ENCODE measurements at places on chromosomes 2 and 18.

GRCh38 chr2:150832686-150833085 lies 345.2 kb upstream of the RND3 start:
- DNase-seq, result no peak

DNA sequence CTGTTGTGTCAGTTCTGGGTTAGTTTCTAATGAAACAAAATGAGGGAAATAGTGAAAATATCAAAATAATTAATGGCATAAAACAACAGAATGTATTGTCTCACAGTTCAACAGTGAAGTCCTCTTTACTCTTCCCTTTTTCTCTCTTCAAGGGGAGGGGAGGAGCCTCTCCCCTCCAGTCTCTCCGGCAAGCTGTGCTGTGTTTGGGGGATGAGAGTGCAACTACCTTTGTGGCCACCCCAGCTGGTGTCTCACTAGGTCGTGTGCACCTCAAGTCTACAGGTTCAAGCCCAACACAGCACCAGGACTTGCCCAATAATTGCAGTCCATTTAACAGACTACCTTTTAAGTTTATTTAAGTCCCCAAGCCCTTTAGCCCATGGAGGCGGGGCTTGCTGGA lies 271.7 kb upstream of the DOK6 start:
- DNase-seq, result no peak

DNA sequence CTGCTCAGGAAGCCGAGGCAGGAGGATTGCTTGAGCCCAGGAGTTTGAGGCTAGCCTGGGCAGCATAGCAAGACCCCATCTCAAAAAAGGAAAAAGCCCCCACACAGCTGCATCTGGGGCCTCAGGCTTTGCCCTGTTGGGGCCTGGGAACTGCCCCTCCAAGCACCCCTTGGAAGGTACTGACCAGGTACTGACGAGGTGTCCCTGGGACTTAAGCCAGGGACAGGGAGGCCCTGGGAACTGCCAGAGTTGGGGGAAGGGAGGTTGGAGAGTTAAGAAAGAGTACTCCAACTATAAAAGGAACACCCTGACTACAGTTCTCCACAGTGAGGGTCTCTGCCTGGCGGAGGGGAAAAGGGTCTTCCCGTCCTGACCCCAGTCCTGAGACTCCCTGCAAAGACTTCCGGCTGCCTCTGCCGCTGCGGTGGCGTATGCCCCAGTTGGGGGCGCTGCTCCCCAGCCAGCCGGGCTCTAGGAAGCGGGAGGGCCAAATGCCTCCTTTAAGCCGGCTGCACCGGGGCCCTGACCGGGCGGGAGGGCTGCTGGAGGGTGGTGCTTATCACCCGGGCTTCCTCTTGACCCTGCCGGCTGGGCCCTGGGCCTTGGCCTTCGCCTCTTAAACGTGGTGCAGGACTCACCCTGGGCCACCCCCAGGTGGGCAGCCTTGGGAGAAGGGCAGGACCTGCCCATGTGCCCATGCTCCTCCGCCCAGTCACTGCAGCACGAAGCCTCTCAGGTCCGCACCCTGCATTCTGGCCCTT lies 12.8 kb downstream of the SLC30A3 start:
- DNase-seq, result no peak

DNA sequence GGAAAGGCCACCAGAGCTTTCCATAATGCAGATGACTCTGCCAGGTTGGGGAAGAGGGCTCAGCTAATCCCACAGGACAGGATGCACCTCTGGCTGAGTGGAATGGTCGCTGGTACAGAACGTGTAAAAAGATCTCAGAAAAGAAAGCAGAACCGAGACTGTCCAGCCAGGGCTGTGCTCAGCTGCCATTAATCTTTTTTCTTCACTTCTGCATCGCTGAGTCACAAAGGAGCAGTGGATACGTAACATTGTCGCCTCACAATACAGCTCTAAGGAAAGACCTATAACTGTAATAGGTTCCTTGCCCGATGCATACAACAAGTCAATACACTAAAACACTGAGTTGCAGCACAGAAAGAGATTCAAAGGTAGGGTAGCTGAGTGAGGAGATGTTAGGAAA lies 354.2 kb downstream of the EN1 start:
- no peak for DNase-seq

- DNase-seq, result no peak
Measured at GRCh38 chr2:31822587-31822986, 188.2 kb downstream of the MEMO1 start.

- DNase-seq, result peak; percentile 63
Measured at GRCh38 chr2:190088917-190089316, 26.4 kb upstream of the MSTN start.

- no peak for DNase-seq
Measured at GRCh38 chr2:7077660-7078267, 160.6 kb downstream of the RNF144A start.

- no peak for DNase-seq
Measured at GRCh38 chr18:54130177-54130576, 94.3 kb downstream of the MBD2 start.

GRCh38 chr2:181077128-181077709 lies 96.8 kb downstream of the UBE2E3 start:
- peak; percentile 29 for DNase-seq

GRCh38 chr2:235414422-235414821 lies 79.4 kb upstream of the AGAP1 start:
- peak; percentile 99 for DNase-seq

DNA sequence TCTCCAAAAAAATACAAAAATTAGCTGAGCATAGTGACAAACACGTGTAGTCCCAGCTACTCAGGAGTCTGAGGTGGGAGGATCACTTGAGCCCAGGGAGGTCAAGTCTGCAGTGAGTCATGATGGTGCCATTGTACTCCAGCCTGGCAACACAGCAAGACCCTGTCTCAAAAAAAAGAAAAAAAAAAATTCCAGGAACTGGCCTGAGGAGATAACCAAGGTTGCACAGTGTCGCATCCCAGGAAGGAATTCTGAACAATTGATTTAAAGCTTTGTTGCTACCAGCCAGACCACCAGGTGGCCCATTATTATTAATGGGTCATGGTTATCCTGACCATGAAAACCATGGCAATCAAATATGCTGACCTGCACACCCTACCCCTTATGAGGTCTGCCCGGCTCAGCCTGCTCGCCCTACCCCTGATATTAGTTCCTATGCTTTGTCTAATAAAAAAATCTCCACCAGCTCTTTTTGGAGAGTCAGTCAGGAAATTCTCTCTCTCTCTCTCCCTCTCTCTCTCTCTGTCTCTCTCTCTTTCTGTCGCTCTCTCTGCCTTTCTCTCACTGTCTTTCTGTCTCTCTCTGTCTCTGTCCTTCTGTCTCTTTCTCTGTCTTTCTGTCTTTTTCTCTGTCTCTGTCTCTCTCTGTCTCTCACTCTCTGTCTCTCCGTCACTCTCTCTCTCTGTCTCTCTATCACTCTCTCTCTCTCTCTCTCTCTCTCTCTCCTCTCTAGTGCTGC lies 73.7 kb downstream of the NCAPH start:
- no peak for DNase-seq

GRCh38 chr2:169670215-169670651 lies 24.0 kb downstream of the CFAP210 start:
- DNase-seq, result no peak

DNA sequence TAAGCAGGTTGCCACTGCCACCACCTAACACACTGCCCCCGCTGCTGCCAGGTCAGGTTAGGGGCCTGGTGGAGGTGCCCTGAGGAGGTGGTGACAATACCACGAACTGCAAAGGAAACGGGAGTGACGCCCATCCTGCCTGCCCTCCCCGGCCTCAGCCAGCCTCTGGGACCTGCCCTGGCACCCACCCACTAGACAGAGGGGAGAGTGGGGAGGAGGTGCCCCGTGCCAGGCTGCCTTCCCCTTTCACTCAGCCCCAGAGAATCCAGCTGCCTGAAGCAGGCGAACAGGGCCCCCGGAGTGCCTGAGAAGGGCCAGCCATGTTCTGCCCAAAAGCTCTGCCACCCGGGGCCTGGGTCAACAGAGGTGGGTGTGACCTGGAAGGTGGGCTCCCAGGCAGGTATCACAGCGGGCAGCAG lies 44.5 kb upstream of the FOSL2 start:
- no peak for DNase-seq

DNA sequence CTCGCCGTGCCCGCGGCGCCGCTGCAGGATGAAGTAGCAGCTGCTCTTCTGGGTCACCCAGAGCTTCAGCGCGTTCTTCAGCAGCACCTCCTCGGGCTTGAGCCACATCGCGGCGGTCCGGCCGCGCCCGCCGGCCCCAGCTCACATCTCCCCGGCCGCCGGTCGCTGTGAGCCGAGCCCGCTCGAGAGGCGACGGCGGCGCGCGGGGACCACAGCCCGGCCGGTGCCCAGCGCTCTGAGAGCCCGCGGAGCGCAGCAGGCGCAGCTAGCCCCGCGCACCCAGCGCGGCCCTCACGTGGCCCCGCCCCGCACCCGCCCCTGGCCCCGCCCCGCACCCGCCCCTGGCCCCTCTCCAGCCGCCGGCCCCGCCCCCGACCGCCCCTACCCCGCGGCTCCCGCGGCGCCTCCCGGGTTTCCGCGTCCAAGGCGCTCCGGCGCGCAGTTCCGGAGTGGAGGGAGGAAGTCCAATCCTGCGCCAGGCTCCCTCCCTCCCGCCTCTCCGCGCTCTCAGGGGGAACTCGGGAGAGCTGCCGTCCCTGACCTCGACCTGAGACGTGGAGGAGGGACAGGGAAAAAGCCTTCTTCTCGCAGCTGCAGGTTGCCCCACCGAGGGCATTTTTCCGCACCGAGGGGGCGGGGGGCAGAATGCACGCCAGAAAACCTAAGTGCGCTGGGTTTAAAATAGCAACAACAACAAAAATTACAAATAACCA lies at the start of gene TBC1D8:
TSS of gene TBC1D8 (minus strand) at position 237 of the 713 bp plus-strand sequence. CDS start at position 108, 129 bp downstream.
- DNase-seq, result peak; percentile 77

DNA sequence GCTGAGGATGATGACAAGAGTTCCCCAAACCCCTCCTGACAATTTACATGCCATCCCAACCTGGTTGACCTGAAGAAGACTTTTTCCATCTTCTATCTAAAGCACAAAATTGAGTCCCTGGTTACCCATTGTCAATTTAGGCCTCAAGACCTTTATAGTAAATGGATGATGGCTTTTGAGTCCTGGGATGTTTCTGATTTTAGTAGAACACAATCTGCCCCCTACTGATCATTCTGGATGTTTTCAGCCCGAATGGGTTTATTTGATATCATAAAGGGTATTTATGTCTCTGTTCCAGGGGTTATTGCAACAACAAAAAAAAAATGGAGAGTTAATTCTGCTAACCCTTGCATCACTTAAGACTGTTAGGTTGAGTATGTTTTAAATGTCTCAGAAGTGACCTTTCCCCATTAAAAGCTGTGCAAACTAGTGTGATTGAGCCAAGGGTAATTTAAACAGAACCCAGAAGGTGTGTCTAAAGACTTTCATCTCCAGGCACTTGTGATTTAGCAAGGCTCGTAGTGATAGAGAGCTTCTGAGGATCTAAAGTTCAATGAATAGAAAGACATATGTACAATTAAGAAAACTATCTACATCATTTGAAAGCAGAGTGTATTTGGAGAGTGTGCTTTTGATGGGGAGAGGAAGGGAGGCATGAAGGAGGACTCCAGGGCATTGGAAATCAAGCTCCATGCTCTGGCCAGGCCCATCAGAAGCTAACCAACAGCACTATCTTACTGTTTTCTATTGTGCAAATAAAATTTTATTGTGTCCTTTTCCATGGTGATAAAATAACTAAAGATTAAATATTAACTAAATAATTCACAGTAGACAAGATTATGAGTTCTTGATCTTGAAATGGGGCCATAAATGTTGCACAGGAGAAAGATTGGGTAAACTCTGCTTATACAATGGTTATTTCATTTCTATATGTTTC lies 96.6 kb upstream of the NOSTRIN start:
- no peak for DNase-seq

- DNase-seq, result no peak
Measured at GRCh38 chr2:175404839-175405238, 223.3 kb upstream of the ATP5MC3 start.

GRCh38 chr2:226796012-226796839 lies 3.4 kb downstream of the IRS1 start:
- no peak for DNase-seq

- DNase-seq, result no peak
Measured at GRCh38 chr2:39158351-39158750, 37.5 kb upstream of the SOS1 start.

GRCh38 chr2:30155202-30155601 lies 8.4 kb downstream of the YPEL5 start:
- DNase-seq, result no peak

DNA sequence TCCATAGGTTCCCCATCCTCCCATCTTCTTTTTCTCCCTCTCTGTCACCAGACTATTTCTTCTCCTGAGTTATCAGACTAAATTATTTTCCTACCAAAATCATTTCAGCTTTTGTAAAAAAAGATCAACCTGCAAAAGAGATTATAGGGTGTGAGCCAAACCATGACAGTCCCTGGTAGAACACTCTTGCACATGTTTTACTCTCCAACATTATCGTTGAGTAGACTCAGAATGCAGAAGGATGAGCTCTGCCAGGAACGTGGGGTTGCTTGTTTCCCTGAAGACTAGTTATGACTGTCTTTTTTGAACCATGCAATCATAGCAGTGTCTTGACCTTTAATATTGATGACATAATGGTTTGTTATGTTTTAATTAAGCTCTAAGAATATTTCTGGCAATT lies 360.1 kb upstream of the VWC2L start:
- DNase-seq, result no peak

- no peak for DNase-seq
Measured at GRCh38 chr2:119934319-119934718, 78.6 kb upstream of the EPB41L5 start.

DNA sequence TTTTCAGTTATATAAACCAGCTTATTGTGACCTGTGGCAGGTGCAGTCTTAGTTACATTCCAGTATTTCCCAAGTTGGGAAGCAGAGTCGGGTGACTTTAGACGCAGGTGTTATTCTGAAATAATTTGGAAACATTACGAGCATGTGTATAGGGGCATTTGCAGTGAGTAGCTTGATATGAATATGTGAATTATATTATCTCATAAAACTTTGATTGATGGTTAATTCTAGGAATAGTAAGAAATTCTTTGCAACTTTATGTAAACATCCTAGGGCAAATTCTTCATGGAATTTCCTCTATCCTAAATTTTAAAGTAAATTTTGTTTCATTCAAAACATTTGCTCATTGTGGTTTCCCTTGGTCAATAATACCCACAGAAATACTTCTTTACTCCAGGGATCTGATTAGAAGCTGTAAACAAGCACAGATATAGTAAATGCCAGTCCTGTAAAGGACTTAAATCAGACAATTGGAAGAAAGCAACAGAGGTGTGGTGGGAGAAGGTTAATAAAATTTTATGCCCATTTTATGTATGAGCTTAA lies 580.6 kb upstream of the CDH2 start:
- DNase-seq, result no peak

GRCh38 chr2:203737360-203737759 lies 30.9 kb downstream of the CD28 start:
- no peak for DNase-seq
